Germinal center (tissue), 1 donor: ENCODE measurements at places on chromosomes 1 and 21.

GRCh38 chr21:35138665-35139381 is 89.7 kb upstream of the RUNX1 start:
- peak; percentile 70 for DNase-seq

GRCh38 chr1:93813076-93813475 is 65.9 kb downstream of the DNTTIP2 start:
- no peak for DNase-seq

GRCh38 chr1:237098541-237098940 is 56.6 kb downstream of the RYR2 start:
- DNase-seq = no peak

GRCh38 chr1:86419277-86419903 is 4.6 kb upstream of the CLCA2 start:
- peak; percentile 48 for DNase-seq

- DNase-seq = no peak
These were observed 4.0 kb downstream of the ABCG1 start for GRCh38 chr21:42222821-42223390.

- no peak for DNase-seq
These were observed 32.7 kb upstream of the ZBTB40 start for GRCh38 chr1:22418933-22419382.

DNA sequence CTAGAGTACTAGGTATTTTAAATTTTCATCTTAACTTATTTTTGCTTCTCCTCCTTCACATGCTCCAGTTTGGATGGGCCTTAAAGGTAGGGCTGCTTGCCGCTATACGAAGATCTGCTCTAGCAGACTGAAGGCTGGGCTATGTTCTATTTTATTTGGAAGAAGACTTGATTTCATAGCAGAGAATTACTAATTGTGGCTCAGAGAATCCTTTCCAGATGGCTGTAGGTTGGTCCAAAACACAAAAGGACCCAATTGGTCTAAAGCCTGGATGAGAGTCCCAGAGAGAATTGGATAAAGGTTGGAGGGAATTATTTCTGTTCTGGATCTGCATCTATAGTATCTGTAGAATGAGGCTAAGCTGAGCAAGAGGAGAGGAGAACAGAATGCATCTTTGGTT is 719.4 kb upstream of the PTBP2 start:
- DNase-seq = no peak
